ENCODE measurements at places on chromosomes 7 and 10.

- DNase-seq: no peak
Measured at GRCh38 chr7:45007571-45008328, 7.7 kb downstream of the CCM2 start.

- DNase-seq: no peak
Measured at GRCh38 chr10:77334501-77334900, 303.1 kb downstream of the KCNMA1 start.

DNA sequence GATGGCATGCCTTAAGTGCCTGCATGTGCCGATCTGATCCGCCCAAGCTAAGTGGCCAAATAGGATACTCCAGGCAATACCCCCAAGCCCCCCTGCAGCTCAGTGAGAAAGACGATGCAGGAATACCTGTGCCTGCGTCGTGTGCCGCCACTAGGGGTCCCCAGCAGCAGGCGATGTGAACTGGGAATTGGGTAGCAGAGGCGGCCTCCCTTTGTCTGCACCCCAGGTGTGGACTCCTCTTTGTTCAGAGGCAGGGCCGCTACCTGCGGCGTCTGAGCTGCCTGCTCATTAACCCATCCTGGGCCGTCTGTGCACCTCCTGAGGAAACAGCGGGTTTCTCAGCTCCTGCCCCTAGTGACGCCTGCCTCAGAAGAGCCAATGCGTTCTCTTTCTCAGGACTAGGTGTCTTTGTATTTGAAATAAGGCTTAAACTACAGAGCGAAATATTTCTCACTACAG, 4.8 kb upstream of the CHN2 start:
- peak; percentile 74 for DNase-seq

DNA sequence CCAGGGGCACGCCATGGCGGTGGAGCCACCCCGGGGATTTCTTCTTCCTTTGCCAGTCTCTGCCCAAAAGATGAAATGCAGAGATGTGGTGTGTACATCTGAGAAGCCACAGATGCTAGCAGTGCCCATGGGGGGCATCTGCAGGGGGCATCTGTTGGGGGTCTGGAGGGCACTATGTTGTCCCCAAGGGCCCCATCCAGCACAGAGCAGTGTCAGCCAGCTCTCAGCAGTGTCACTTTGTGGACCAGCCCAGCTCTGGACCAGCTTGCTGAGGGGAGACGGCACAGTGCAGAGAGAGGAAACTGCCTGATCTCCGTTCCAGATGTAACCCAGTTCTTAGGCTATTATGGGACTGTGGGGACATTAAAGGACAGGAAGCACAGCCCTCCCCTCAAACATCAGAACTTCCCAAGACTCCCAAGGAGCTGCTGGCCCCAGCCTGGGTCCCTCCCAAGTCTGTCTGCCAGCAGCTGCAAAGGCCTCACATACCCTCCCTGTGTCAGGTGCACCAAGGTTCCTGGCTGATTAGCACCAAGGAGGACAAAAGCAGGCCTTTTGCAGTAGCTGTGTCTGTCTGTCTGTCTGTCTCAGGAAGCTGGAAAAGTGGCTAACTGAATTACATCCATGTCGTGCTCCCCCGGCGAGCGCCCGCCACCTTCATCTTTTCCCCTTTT, 536.5 kb downstream of the PTPRN2 start:
- no peak for DNase-seq

DNA sequence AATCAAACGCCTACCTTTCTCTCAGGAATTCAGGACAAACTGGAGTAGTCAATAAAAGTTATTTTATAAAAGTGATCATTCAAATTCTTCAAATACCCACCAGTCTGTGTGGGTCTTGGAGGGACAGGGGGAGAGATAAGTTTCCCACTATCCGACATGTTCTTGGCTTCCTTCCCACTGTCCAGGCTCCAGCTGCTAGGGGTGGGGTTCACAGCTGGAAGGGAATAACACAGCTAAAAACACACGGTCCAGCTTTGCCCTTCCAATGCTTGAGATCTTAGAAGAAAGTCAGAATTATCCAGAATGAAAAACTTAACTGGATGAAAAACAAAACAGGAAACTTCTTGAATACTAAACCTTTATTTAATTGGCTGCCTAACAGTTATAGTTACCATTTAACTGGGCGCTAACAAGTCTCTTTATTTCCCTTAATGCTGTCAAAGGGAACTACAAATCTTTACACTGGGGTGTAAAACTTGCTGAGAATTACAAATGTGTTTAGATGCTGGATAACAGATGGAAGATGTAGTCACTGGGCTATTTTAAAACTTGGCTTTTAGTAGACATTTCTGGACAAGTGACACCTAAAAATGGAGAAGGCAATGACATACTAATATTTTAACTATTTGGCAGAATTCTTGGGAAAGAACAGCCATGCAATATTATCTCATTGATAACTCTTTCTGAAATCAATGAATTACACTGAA, 172.8 kb upstream of the IMMP2L start:
- no peak for DNase-seq

DNA sequence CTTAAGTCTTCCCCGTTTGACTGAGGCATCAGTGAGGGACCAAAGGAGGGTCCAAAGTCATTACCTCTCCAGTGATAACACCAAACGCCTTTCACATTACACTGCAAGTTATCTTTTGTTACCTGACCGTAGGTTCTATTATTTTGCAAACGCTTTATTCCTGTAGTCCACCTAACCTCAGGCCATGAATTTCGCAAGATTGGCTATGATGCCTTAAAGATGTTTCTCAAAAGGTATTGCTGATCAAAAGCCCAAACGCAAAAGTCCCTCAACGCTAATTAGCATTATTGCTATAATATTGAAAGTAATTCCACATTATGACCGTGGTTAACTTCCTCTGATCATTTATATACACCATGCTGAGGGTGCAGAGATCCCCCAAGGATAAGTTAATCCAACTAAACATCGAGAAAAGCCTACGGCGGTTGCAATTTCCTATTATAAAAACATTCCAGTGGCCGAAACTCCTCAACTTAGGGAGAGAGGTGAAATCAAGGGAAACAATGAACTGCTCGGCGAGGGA, 649 bp downstream of the DNA2 start:
- no peak for DNase-seq

Data from NCI-H2171 (cell line).